ENCODE measurements at places on chromosomes 7 and 10.

DNA sequence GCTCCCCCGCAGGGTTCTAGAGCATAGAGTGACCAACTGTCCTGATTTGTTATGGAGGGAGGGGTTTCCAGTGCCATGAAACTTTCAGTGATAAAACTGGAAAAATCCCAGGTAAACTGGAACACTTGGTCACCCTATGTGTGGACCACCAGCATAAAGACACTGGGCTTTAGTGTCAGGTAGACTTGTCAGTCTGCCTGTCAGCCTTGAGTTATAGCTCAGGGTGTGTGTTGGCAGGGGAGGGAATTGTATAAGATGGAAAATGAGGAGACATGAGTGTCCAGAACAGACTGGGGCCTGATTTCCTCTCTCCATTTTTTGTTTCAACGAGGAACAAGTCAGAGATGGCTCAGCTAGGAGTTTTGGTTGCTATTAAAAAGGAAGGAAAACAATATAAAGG lies 10.2 kb upstream of the EFCAB10 start:
- DNase-seq: no peak

DNA sequence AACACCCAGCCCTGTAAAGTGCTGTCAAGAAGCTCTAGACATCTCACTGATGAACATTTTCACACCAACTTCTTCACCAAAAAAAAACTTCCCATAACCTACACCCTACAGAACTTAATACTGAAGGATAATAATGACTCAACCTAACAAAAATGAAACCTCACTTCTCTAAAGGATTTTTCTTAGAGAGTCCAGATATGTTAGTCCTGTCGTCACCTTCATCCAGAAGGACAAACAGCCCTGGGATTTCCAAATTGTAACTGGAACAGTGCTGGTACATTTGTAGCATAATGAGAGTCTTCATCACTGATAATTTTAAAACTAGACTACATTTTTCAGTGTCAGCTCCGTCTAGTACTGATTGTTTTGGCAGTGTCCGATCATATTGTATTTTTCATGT lies 528.6 kb upstream of the CELF2 start:
- no peak for DNase-seq

- no peak for DNase-seq
Measured at GRCh38 chr10:20281579-20281978, 465.3 kb downstream of the PLXDC2 start.

DNA sequence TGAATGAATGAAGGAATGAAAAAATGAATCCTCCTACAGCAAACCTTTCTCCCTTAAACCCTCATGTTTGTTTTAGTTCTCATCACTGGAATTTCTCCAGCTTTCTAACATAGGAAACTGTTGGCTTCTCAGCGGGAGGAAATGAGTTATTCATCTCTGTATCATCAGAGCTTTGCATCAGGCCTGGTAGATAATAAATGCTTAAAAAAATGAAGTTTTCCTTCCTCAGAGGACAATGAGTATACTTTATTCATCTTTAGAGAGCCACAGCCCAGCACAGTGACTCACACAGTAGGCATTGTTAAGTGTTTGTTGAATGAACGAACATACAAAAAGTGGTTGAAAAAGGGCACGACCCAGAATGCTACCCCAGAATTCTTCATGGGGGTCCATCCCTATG lies 62.6 kb downstream of the COL13A1 start:
- no peak for DNase-seq

GRCh38 chr10:15333909-15334649 lies 37.0 kb downstream of the FAM171A1 start:
- no peak for DNase-seq

- DNase-seq: no peak
Measured at GRCh38 chr10:114326795-114327194, 77.5 kb downstream of the AFAP1L2 start.

DNA sequence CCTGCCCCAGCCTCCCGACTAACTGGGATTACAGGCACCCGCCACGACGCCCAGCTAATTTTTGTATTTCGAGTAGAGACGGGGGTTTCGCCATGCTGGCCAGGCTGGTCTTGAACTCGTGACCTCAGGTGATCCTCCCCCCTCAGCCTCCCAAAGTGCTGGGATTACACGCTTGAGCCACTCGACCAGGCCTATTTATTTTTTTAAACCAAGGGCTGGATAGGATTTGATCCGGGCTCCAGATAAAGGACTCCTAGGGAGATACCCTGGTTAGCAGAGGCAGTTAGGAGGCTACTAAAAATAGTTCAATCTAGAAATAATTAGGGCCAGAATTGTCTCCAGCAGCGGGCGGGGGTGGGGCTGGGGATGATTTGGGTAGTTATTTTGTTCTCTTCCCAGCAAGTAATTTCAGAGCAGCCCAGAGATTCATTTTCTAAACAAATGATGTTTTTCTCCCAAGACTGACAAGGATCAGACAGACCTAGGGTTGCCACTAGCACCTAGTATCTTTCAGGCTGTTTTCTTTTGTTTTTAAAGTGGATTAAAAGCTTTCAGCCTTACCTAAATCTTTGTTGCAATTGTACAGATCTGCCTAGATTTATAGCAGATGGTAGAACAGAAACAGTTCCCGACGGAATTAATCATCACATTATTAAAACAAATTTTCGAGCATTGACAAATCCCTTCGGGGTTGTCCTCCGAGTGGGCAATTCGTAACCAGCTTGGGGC lies 859 bp upstream of the SMC3 start:
- DNase-seq: no peak

DNA sequence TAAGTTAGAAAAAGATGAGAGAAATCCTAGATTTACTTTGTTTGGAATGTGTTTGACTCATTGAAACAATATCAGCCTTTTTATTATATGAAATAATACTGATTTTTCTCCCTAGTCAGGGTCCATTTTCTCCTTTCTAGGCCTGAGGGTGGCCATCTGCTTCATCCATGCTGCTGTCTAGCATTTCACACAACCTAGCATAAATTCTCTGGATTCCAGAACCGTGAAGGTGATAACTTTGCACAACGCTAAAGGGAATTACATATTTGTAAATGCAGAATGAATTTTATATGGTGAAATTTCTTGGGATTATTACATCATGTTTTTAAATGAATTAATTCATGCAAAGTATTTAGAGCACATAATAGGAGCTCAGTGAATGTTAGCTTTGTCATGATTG lies 505.1 kb downstream of the INHBA start:
- DNase-seq: no peak

GRCh38 chr10:24133835-24134234 lies 75.1 kb upstream of the KIAA1217 start:
- no peak for DNase-seq

DNA sequence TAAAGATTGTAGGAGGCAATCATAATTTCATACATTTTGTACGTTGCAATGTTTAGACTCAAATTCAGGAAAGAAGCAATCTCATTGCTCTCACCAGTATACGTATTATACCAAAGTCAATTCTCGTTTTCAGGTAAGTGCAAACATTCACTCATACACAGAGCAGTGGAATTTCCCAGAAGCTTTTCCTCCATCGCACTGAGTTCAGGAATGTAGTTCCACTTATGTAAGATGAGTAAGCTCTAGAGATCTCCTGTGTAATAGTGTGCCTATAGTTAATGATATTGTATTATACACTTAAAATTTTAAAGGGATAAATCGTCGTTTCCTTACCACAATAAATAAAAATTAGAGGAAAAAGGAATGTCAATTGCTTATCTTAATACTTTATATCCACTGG lies 470.8 kb upstream of the KCND2 start:
- no peak for DNase-seq

GRCh38 chr10:103295374-103296015 lies 18.6 kb downstream of the INA start:
- no peak for DNase-seq

- no peak for DNase-seq
Measured at GRCh38 chr7:157565201-157565626, 228.4 kb downstream of the DNAJB6 start.

DNA sequence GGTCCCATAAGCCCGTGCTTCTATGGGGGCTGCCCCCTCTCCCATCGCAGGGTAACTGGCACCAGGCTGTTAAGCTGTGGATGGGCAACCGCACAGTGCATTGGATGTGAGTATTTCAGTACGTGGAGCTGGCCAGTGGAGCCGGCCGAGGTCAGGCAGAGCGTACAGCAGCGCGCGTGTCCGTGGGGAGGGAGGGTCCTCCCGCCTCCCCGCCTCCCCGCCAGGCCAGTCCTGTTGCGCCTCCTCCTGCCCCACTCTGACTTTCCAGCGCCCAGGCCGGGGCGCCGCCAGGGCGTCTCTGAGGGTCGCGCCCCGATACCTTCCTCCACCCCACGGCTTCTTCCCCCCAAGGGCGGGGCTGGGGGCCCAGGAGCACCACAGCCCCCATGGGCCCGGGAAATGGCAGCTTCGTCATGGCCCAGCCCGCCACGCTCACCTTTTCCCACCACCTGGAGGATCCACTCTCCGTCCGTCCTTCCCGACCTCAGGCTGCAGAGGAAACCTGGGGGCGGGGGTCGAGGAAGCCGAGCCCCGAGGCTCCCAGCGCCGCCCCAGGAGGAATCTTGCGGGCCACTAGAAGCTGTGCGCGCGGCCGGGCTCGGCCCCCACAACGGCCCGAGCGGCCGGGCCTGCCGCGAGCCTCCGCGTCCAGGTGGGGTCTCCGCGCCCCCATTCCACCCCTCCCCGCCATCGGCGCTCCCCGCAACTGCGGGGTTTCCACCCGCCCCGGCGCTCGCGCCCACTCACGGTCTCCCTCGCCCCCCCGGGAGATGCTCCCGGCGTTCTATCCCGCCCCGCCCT lies 831 bp upstream of the PFKP start:
- no peak for DNase-seq

DNA sequence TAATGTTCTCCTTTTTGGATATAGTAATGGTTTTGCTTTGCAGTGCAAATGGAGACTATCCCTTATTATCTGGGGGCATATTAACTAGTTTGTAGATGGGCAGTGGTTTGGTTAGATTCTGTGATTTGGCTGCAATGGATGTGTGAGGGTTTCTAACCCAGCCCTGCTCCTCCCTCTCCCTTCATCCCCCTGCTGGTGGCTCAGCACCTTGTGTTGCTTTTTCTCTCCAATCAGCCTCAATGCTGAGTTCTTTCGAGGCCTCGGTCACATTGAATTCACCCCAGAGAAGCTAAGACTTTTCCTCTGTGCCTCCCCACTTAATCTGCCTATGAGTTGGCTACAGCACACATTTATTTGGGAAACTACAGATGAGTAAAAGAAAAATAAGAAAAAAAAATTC lies 120.0 kb downstream of the MALRD1 start:
- no peak for DNase-seq

DNA sequence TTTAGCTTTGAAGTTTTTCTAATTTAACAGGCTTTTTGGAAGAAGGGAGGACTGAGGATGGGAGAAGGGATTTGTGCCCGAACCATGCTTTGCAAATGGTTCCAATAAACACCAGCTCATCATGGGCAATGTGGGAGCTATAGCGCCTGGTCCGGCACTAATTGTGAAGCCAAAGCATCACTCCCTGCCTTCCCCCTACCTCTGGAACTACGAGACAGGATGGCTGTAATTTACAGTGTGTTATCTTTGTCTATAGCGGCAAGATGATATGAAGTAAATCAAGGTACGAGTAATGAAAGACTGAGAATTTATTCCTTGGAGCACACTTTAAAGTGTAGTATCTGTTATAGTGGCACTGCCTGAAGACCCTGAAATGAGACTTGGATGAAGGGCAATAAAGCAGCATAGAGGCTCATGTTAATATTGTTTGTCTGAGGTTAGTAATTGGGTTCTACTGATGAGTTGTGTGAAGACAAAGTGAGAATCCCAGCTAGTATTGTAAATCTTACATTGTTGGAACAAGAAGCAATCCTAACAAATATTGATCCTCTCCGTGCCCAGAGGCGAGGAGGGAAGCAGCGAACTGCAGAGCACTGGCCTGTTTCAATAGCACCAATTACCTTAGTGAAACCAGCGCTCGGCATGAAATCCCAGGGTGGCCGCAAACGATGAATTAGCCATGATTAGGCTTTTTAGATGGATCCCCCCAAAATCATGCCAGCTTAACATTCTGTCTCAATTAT lies 507.1 kb downstream of the LRMDA start:
- DNase-seq: no peak

DNA sequence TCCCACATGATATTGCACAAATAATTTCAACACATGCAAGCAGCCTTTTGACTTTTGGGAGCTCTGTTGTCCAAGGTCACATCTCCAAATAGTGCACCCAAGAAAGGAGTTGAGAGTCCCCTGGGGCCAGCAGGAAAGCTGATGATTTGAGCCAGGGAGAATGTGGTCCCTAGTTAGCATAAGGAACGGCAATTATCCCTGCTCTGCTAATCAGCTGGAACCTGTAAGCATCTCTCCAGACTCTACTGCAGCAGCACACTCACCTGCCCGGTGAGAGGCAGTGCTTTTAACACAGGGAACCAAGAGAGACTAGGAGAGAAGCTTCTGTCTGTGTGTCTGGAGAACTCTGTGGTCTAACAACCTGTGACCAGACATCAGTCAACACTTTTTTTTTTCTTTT lies 17.0 kb downstream of the TRPV5 start:
- DNase-seq: no peak

- DNase-seq: no peak
Measured at GRCh38 chr10:71393841-71394475, 2.8 kb upstream of the CDH23 start.

DNA sequence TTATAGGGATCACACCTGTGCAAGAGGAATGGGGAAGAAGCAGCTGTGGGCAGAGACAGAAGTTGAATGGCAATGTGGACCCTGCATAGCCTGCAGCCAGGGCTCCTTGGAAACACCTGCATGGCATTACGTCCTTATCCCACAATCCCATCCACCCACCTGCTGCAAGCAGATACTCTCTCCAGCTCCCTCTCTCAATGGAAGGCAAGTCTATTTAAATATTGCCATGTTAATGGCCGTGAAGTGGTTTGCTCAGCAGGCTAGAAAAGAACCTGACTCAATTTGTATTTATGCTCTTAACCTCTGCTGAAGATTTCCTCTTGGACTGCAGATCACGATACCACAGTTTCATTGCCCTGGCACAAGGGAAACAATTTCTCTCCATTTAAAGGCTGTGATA lies 417.0 kb downstream of the TYW1 start:
- DNase-seq: no peak

DNA sequence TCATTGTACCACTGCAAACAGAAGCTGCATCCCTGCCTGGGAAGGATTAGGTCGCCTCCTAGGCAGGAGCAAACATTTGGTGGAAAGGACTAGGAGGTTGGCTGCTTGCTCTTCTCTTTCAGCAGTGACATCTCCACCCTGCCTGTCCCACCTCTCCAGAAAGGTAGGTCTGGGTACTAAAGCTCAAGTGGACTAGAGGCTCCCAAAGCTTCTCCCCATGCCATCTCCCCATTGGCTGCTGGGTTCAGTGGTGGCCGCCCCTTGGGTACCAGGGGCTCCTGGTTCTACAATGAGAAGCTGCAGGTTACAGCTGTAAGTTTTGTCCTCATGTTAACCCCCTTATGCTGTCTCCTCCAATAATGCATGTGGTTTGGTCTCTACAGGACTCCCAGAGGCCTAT lies 180.7 kb upstream of the MKI67 start:
- DNase-seq: no peak

- DNase-seq: no peak
Measured at GRCh38 chr10:88150339-88150738, 286.9 kb downstream of the PTEN start.

- DNase-seq: no peak
Measured at GRCh38 chr10:11705722-11706121, 36.5 kb upstream of the ECHDC3 start.

Measured in CMK (cell line).